ENCODE measurements at places on chromosomes 3 and 15.

DNA sequence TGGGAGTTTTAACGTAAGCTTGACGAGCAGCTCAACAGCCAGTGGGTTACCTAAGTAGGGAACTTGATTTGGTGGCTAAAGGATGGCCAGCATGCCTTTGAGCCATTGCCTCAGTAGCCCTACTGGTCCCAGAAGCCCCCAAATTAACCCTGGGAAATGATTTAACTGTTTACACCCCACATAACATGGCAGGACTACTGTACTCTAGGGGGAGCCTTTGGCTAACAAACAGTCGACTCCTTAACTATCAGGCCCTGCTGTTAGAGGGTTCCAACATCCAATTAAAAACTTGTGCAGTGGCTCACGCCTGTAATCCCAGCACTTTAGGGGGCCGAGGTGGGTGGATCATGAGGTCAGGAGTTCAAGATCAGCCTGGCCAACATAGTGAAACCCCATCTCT, 9.4 kb upstream of the SMCO1 start:
- no peak overlapping the region for H3K27ac ChIP-seq
- no peak overlapping the region for H3K4me3 ChIP-seq
- peaks cover 19% of the 10 kb centered on the region for H3K27me3 ChIP-seq
- no peak for DNase-seq
- no peaks in the 10 kb centered on the region for H3K4me1 ChIP-seq
- H3K36me3 ChIP-seq, result peaks cover 14% of the 10 kb centered on the region

DNA sequence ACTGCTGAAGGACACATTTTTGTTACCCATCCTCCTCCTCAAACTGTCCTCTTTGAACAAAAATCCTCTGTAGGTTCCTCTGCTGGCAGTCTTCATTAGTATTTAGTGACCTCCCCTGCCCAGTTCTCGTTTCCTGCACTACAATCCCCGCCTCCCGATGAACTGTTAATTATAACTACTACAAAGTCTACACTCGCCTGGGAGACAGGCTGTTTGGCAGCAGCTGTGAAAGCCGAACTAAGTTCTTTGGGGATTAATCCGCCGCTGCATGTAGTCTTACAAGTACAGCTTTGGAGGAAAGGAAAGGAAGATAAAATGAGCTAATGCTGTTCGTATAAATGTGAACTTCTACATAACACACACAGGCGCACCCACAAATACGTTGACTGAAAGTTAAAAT, 160.0 kb upstream of the WNT5A start:
- peaks cover 31% of the 10 kb centered on the region for H3K4me1 ChIP-seq
- peaks cover 6% of the 10 kb centered on the region for H3K27me3 ChIP-seq
- no peak overlapping the region for H3K4me3 ChIP-seq
- H3K36me3 ChIP-seq, result no peaks in the 10 kb centered on the region
- no peak overlapping the region for H3K27ac ChIP-seq

DNA sequence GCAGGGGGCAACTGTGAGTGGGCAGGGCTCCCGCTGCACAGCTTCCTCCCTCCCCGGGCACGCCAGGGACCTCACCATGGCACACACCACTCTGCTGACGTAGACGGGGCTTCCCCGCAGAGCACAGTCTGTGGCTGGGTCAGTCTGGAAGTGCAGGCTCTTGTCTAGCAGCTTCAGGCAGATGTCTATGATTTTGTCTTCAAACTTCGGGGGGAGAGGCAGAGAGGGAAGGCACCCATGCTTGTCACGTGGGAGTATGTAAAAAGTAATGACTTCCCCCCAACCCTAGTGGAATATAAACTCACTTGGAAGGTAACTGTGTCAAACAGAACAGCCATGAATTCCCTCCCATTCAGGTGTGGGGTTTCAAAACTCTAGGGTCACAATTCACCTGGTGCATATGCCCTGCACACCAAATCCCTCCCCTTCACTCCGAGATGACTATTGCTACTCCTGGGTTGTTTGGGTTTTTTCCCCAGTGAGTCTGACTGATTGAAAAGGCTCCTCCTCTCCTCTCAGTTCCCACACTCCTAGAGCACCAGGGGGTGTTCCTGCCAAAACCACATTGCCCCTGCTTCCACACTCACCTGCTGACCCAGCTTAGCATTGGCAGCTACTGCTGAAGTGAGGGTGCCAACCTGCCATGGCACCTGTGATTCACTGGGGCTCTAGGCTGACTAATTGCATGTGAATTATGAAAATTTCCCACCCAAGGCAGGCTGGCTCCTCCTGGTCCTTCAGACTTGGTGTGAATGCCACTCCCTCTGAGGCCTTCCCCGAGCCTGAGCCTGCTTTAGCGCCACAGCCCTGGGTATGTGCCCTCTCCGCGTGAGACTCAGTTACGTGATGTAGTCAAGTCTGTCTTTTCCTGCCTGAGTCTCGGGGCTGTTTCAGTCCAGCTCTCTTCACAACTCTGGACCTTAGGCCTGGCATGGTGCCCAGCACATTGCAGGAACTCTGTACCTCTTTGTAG, 13.0 kb downstream of the TGM5 start:
- peaks cover 21% of the 10 kb centered on the region for H3K27me3 ChIP-seq
- H3K4me1 ChIP-seq, result no peaks in the 10 kb centered on the region
- no peak overlapping the region for H3K27ac ChIP-seq
- H3K36me3 ChIP-seq, result no peaks in the 10 kb centered on the region
- no peak overlapping the region for H3K4me3 ChIP-seq

DNA sequence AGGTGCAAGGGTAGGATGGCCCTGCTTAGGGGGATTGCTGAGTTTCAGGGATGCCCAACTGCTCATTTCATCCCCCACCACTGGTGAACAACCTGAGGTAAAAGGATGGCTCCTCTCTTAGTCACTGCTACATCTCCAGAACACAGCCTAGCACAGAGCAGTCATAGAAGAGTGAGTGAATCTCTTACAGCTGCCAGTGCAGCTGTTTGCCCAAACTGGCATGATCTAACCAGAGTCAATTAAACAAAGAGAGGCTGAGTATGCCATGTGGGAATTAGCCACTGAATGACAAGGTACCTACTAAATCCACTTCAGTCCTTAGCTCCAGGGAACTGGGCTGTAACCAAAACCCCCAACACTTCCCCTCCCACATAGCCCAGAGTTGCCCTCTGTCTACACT, 6.8 kb upstream of the NCKIPSD start:
- DNase-seq, result no peak
- peak overlapping the region; percentile 15 for H3K27ac ChIP-seq
- no peaks in the 10 kb centered on the region for H3K27me3 ChIP-seq
- peaks cover 20% of the 10 kb centered on the region for H3K4me1 ChIP-seq
- H3K36me3 ChIP-seq, result peaks cover 66% of the 10 kb centered on the region
- no peak overlapping the region for H3K4me3 ChIP-seq

GRCh38 chr3:117200962-117201361, 491.4 kb downstream of the TUSC7 start:
- DNase-seq, result no peak
- no peaks in the 10 kb centered on the region for H3K27me3 ChIP-seq
- no peak overlapping the region for H3K27ac ChIP-seq

DNA sequence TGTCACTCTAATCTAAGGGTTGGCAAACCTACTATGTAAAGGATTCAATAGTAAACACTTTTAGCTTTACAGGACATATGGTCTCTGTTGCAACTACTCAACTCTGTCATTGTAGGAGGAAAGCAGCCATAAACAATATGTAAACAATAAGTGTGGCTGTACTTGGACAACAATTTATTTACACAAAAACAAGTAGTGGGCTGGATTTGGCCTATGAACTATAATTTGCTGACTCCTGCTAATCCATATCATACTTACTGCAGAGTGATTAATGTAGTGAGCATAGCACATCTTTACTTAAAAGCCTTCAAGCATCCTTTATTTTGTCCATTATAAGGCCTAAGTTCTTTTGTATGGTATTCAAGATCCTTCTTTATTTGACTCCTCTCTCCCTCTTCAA, 441.9 kb downstream of the ZIC1 start:
- no peak overlapping the region for H3K4me3 ChIP-seq
- no peak for DNase-seq
- no peak overlapping the region for H3K27ac ChIP-seq
- no peaks in the 10 kb centered on the region for H3K4me1 ChIP-seq
- H3K27me3 ChIP-seq, result no peaks in the 10 kb centered on the region
- H3K36me3 ChIP-seq, result no peaks in the 10 kb centered on the region

- H3K36me3 ChIP-seq, result no peaks in the 10 kb centered on the region
- H3K4me1 ChIP-seq, result peaks cover 48% of the 10 kb centered on the region
- no peak overlapping the region for H3K27ac ChIP-seq
- H3K27me3 ChIP-seq, result peaks cover 5% of the 10 kb centered on the region
Measured at GRCh38 chr3:13574083-13574797, 25.3 kb downstream of the FBLN2 start.

- no peak overlapping the region for H3K4me3 ChIP-seq
- H3K4me1 ChIP-seq, result peaks cover 21% of the 10 kb centered on the region
- no peaks in the 10 kb centered on the region for H3K27me3 ChIP-seq
- DNase-seq, result no peak
- H3K27ac ChIP-seq, result peak overlapping the region; percentile 3
- H3K36me3 ChIP-seq, result peaks cover 28% of the 10 kb centered on the region
Measured at GRCh38 chr3:11832981-11833905, 13.4 kb downstream of the TAMM41 start.

DNA sequence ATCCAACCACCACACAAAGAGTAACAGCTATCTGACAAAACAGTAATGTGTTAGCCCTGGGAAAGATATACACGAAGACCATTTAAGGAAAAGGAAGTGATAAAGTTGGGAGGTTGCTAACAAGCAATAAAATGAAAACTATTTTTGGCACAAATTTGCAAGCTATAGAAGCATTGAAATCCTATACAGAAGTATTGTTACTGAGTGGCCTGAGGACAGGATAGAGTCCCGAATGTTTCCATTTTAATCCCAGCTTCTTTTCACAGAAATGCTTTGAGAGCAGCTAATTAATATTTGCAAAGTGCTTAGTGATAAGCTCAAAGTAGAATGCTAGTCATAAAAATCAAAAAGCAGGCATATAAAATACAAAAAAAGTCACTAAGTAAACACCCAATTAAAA, 51.5 kb downstream of the RAD18 start:
- H3K36me3 ChIP-seq, result peaks cover 38% of the 10 kb centered on the region
- no peak overlapping the region for H3K27ac ChIP-seq
- no peaks in the 10 kb centered on the region for H3K4me1 ChIP-seq

- H3K27me3 ChIP-seq, result no peaks in the 10 kb centered on the region
- peaks cover 24% of the 10 kb centered on the region for H3K4me1 ChIP-seq
- no peaks in the 10 kb centered on the region for H3K36me3 ChIP-seq
- no peak for DNase-seq
- H3K27ac ChIP-seq, result no peak overlapping the region
Measured at GRCh38 chr3:85835857-85836440, 877.2 kb downstream of the CADM2 start.

GRCh38 chr3:25427563-25427941, 511 bp upstream of the RARB start:
- no peak for DNase-seq
- peak overlapping the region; percentile 91 for H3K4me3 ChIP-seq
- peak overlapping the region; percentile 100 for H3K27ac ChIP-seq
- H3K36me3 ChIP-seq, result no peaks in the 10 kb centered on the region

DNA sequence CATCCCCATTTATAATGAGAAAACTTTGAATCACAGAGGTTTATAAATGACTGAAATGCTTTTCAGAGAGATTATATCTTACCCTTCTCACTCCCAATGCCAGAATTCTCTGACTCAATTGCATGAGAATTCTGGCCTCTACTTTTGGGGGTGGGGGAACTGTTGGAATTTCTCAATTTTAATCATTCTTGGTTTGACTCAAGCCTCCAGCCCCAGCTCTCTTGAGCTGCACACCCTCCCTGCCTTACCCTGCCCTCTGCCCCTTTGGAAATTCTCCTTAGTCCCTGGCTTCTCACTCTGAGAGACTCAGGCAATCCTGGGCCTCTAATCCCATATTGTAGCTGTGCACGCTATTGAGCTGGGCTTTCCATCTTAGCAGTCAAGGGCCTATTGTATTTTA, 44.2 kb downstream of the ZNF589 start:
- peaks cover 51% of the 10 kb centered on the region for H3K36me3 ChIP-seq
- H3K4me1 ChIP-seq, result peaks cover 14% of the 10 kb centered on the region
- no peak for DNase-seq
- no peak overlapping the region for H3K27ac ChIP-seq
- H3K27me3 ChIP-seq, result no peaks in the 10 kb centered on the region
- H3K4me3 ChIP-seq, result no peak overlapping the region
